Left ventricle myocardium inferior (tissue), 1 donor: ENCODE measurements at places on chromosomes 5 and 9. TPM values are rescaled to one million over a fixed set of nuclear protein-coding genes. Genes with fewer than 3 reads are reported as not detected.

DNA sequence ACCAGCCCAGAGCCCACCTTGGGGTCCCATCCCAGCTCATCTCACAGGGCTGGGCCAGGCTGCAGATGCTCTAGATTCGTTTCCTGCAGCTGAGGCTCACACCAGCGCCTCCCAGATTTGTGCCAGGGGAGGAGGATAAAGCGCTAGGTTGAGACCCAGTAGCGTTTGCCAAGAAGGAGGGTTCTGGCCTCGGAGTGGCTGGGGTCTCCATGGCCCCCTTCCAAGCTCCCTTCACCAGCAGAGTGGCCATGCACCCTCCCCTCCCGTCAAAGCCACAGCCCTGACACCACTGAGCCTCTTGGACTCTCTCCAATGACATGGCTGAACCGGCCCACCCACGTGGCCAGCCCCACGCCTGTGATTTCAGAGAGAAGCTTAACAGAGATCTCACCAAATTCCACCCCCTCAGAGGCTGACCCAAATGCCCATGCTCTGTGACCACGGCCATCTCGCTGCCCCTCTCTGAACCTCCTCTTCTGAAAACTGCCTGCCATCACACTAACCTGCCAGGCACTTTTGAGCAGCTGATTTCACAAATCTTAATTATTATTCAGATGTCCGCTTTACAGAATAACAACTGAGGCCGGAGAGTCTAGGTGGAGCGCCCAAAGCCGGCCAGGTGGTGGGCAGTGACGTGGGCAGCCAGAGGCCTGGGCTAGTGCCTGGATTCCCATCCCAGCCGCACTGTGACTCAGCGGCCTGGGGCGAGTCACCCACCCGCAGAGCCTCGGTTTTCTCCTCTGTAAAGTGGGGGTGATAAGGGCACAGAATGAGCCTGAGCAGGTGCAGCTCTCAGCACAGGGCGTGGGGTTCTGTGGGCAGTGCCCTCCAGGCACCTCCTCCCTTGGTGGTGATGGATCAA is 155.7 kb downstream of the C9orf50 start:
- no peak for DNase-seq

DNA sequence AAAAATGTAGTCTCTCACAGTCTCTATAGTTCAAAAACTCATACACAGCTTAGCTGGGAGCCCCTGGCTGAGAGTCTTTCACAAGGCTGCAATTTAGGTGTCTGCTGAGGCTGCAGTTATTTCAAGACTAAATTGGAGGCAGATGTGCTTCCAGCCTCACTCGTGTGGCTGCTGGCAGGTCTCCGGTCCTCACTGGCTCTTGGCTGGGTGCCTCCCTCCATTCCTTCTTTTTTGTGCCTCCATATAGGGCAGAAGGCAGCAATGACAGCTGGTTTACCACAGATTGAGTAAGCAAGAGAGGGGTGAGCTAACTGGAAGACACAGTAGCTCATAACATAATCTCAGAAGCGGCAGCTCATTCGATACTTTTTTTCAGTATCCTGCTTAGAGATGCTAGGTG is 2167.7 kb upstream of the WWC1 start:
- no peak for DNase-seq

The ACTBL2 gene
- not detected for total RNA-seq

DNA sequence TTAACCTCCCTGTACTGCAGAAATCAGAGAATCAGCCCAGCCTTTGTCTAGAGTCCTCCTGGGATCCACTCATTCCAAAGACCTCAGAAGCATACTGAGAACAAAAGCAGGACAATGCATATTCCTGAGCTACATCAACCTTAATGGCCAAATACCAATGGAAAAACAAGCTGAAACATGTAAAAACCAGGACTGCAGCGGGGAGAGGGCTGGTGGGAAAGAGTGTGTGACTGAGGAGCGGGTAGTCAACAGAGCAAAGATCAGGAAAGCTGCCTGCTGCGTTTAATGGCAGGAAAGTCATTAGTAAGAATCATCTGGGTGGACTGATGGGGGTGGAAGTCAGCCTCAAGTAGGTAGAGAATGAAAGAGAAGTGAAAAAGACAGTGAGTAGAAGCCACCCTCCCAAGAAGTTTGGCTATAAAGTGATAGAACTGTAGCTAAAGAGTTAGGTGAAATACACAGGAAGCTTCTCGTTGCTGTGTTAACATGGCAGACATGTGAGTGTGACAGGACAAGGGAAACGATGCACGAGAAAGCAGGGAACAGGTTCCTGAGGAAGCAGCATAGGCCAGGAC is 88.1 kb downstream of the OTULIN start:
- DNase-seq: no peak

DNA sequence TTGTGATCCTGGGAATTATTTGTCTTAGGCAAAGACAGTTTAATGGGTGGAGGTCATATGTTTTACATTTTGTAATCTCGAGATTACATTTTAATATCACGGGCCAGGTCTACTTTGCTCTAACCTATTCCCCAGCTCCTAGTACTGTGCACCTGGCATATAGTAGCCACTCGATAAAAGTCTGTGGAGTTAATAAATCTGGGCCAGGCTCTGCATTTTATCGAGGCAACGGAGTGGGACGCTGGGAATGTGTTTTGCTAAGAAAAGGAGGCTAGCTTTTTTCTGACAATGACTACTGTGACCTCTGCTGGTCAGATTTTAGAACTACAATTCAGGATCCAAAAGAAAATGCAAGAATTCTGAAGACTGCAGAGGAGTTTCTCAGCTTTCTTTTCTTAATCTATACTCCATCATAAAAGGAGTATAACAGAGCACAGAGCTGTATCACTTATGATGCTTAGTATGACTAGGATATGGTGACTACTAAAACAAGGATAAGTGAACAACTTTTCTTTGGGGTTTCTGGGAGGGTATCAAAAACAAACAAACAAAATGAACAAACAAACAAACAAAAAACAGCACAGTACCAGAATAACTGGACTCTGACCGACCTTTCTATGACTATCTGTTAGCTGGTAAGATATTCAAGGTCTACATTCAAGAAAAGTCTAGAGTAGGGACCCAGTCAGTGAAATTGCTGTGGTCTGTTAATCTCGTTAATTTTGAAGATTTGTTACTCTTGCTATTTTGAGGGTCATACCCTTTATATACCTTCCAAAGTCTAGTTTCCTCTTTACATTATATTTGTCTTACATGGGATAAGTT is 46.1 kb upstream of the CER1 start:
- no peak for DNase-seq

The GPRIN1 gene
- total RNA-seq: 0.58 TPM

The SLC36A3 gene
- not detected for total RNA-seq
